Lung (tissue), 17 donors: ENCODE measurements at places on chromosomes 7 and 10.
A peak's percentile ranks its signal among the peaks of the same experiment; 100 is the strongest.

GRCh38 chr10:48523212-48523819 is 81.6 kb downstream of the ARHGAP22 start:
- H3K27me3 ChIP-seq, result no peaks in the 10 kb centered on the region
- H3K27ac ChIP-seq, result no peak overlapping the region
- H3K4me3 ChIP-seq, result no peak overlapping the region
- peaks cover 29% of the 10 kb centered on the region for H3K4me1 ChIP-seq
- H3K36me3 ChIP-seq, result no peaks in the 10 kb centered on the region

DNA sequence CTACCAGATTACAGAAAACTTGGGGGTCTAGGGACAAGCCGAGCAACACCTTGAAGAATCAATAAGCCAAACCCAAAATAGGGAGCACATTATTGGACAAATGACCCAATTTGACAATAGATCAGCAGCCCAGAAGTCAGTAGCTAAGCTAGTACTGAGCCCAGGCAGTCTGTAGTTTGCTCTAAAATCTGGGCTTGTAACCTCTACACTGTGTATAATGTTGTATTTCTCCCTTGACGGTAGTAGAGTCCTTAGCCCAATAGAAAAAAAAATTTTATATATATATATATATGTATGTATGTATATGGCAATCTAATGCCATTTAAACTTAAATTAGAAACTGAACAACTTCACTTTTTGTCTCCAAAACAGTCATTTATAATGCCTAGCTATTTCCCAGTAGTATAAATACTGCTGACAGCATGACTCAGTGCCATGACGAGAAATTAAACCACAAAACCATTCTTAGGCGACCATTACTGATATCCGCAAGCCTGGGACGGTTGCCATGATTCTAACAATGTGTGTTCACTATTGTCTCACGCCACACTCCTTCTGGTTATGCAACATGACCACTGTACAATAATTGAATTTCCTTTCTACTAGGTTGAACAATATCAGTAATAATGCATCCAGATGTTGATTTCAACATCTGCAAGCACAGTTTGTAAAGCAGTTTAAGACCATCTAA is 110.5 kb downstream of the IPMK start:
- no peak overlapping the region for H3K4me3 ChIP-seq
- H3K4me1 ChIP-seq, result no peaks in the 10 kb centered on the region
- no peak overlapping the region for H3K27ac ChIP-seq
- no peak for DNase-seq
- H3K36me3 ChIP-seq, result no peaks in the 10 kb centered on the region
- H3K27me3 ChIP-seq, result no peaks in the 10 kb centered on the region

GRCh38 chr10:12271210-12271540 is 75.2 kb downstream of the CDC123 start:
- H3K4me3 ChIP-seq, result no peak overlapping the region
- no peaks in the 10 kb centered on the region for H3K27me3 ChIP-seq
- no peaks in the 10 kb centered on the region for H3K36me3 ChIP-seq
- DNase-seq, result no peak

GRCh38 chr10:130111852-130112180 is 1.2 kb upstream of the C10orf143 start:
- H3K36me3 ChIP-seq, result no peaks in the 10 kb centered on the region
- H3K27me3 ChIP-seq, result no peaks in the 10 kb centered on the region
- peak overlapping the region; percentile 90 for H3K27ac ChIP-seq
- DNase-seq, result no peak
- peak overlapping the region; percentile 19 for H3K4me3 ChIP-seq

DNA sequence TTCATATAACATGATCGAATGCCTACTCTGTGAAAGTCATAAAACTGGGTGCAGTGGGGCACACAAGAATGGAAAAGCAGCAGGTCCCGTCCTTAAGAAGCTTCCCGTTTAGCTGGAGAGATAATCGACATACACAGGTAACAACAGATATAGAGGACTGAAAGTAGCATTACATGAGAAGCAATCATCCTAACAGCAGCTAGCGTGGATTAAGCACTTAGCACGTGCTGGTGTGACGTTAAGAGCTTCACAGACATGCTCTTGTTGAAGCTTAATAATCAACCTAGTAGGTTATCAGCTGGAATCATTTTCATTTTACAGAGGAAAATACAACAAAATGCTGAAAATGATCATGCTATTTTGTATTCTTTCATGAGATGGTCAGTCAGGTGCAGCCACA is 184.8 kb downstream of the GPAM start:
- no peaks in the 10 kb centered on the region for H3K27me3 ChIP-seq
- no peak overlapping the region for H3K27ac ChIP-seq
- no peak overlapping the region for H3K4me3 ChIP-seq

GRCh38 chr10:110723224-110723891 is 79.2 kb downstream of the RBM20 start:
- H3K36me3 ChIP-seq, result no peaks in the 10 kb centered on the region
- H3K4me3 ChIP-seq, result no peak overlapping the region
- H3K27me3 ChIP-seq, result no peaks in the 10 kb centered on the region

GRCh38 chr10:23203369-23204325 is 11.5 kb downstream of the PTF1A start:
- no peak for DNase-seq
- H3K36me3 ChIP-seq, result no peaks in the 10 kb centered on the region
- H3K27me3 ChIP-seq, result peaks cover 22% of the 10 kb centered on the region
- no peak overlapping the region for H3K4me3 ChIP-seq
- no peak overlapping the region for H3K27ac ChIP-seq

- no peaks in the 10 kb centered on the region for H3K27me3 ChIP-seq
- no peaks in the 10 kb centered on the region for H3K36me3 ChIP-seq
- H3K4me3 ChIP-seq, result no peak overlapping the region
Measured at GRCh38 chr10:116385994-116386809, 41.4 kb upstream of the PNLIPRP3 start.

GRCh38 chr7:134044682-134045081 is 82.5 kb upstream of the LRGUK start:
- H3K27ac ChIP-seq, result no peak overlapping the region
- H3K27me3 ChIP-seq, result no peaks in the 10 kb centered on the region
- H3K36me3 ChIP-seq, result no peaks in the 10 kb centered on the region
- no peaks in the 10 kb centered on the region for H3K4me1 ChIP-seq
- no peak for DNase-seq

GRCh38 chr7:149209518-149210269 is 14.3 kb downstream of the ZNF282 start:
- no peaks in the 10 kb centered on the region for H3K4me1 ChIP-seq
- H3K27me3 ChIP-seq, result no peaks in the 10 kb centered on the region

DNA sequence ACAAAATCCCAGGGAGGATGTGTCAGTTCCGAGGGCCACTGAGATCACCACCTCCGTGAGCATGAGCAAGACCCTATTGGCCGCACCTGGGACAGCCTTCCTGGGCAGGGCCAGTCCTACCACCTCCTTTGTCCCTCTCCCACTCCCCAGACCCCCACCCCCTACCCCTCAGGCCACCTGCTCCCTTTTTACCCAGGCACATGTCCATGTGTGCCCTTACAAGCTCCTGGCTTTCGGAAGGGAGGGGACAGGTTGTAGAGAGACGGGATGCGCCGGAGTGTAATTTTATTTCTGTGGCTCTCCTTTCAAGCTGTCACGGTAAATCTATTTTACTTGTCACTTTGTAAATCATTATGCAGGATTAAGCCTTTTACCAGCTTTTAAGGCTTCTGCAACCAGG is 20.9 kb downstream of the ZMIZ1 start:
- no peak overlapping the region for H3K27ac ChIP-seq
- H3K4me1 ChIP-seq, result peaks cover 18% of the 10 kb centered on the region
- H3K27me3 ChIP-seq, result no peaks in the 10 kb centered on the region
- DNase-seq, result no peak
- no peak overlapping the region for H3K4me3 ChIP-seq
- H3K36me3 ChIP-seq, result no peaks in the 10 kb centered on the region

GRCh38 chr10:15724683-15725082 is 5.0 kb upstream of the ITGA8 start:
- no peaks in the 10 kb centered on the region for H3K27me3 ChIP-seq
- H3K4me3 ChIP-seq, result no peak overlapping the region
- no peaks in the 10 kb centered on the region for H3K36me3 ChIP-seq
- no peaks in the 10 kb centered on the region for H3K4me1 ChIP-seq
- DNase-seq, result no peak

- H3K4me3 ChIP-seq, result no peak overlapping the region
- no peaks in the 10 kb centered on the region for H3K36me3 ChIP-seq
- H3K27me3 ChIP-seq, result no peaks in the 10 kb centered on the region
- DNase-seq, result no peak
- H3K27ac ChIP-seq, result no peak overlapping the region
- H3K4me1 ChIP-seq, result no peaks in the 10 kb centered on the region
Measured at GRCh38 chr10:60524541-60524940, 134.9 kb upstream of the ANK3 start.

DNA sequence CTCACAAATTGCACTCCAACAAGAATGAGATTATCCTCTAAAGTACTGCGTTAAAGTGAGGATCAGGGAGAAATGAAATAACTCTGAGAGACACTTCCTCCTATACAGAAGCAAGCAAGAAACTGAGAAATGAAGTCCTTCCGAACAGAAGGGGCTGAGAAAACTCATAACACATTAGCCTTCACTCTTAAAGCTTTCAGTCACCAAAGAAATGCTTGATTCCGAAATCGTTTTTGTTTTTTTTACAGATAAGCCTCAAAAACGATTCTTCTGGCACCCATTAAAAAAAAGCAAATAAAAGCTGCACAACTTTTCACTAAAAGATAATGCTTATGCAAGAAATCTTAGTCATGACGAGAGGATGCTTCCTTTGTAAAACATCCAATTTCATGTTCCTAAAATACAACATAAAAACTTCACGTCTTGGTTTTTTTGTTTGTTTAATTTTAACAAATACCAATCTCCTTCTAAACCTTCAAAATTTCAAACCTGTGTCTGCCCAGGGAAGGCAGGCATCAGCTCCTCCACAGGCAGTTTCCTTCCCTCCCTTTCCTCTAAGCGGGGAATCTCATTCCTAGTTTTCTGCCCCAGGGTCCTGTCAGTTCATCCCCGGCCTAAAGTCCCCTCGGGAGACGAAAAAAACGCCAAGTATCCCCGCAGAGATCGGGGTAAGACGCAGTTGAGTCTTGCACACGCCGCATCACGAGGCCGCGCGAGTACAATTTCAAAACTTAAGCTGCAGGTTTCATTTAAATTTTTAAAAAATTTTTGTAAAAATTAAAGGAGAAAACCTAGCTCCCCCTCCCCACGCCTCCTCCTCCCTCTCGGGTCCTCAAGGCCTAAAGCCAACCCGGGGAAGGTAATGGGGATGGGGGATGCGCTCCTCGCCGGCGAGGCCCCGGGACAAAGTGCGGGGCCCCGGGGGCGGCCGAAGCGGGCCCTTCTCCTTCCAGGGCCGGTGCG is 1.1 kb downstream of the BAZ1B start:
- peak overlapping the region; percentile 96 for H3K27ac ChIP-seq
- peak overlapping the region; percentile 93 for H3K4me3 ChIP-seq
- peaks cover 12% of the 10 kb centered on the region for H3K36me3 ChIP-seq
- DNase-seq, result no peak

GRCh38 chr7:32170838-32171237 is 100.6 kb upstream of the PDE1C start:
- no peak overlapping the region for H3K27ac ChIP-seq
- no peaks in the 10 kb centered on the region for H3K27me3 ChIP-seq
- H3K4me1 ChIP-seq, result no peaks in the 10 kb centered on the region
- no peak overlapping the region for H3K4me3 ChIP-seq
- H3K36me3 ChIP-seq, result no peaks in the 10 kb centered on the region

- H3K36me3 ChIP-seq, result peaks cover 9% of the 10 kb centered on the region
- no peak for DNase-seq
- no peak overlapping the region for H3K27ac ChIP-seq
- H3K27me3 ChIP-seq, result no peaks in the 10 kb centered on the region
- H3K4me3 ChIP-seq, result no peak overlapping the region
Measured at GRCh38 chr7:151342811-151343210, 1.2 kb downstream of the NUB1 start.

- no peak overlapping the region for H3K4me3 ChIP-seq
- H3K4me1 ChIP-seq, result no peaks in the 10 kb centered on the region
- no peak overlapping the region for H3K27ac ChIP-seq
- no peaks in the 10 kb centered on the region for H3K27me3 ChIP-seq
- H3K36me3 ChIP-seq, result no peaks in the 10 kb centered on the region
Measured at GRCh38 chr7:9657257-9657656, 1223.8 kb downstream of the NXPH1 start.

DNA sequence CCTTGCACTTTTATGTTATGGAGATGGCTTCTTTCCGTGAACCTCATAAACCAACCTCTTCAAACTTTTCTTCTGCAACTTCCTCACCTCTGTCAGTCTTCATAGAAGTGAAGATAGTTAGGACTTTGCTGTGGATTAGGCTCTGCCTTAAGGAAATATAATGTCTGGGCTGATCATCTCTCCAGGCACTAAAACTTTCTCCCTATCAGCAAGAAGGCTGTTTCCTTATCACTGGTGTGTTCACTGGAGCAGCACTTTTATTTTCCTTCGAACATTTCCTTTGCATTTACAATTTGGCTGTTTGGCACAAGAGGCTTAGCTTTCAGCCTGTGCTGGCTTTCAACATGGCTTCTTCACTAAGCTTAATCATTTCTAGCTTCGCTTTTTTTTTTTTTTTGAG is 52.8 kb downstream of the ESYT2 start:
- no peak for DNase-seq
- H3K4me3 ChIP-seq, result no peak overlapping the region
- H3K4me1 ChIP-seq, result peaks cover 5% of the 10 kb centered on the region
- no peak overlapping the region for H3K27ac ChIP-seq
- no peaks in the 10 kb centered on the region for H3K27me3 ChIP-seq
- peaks cover 9% of the 10 kb centered on the region for H3K36me3 ChIP-seq

- H3K27ac ChIP-seq, result no peak overlapping the region
- no peaks in the 10 kb centered on the region for H3K36me3 ChIP-seq
- no peak overlapping the region for H3K4me3 ChIP-seq
- peaks cover 14% of the 10 kb centered on the region for H3K4me1 ChIP-seq
Measured at GRCh38 chr10:72306215-72306760, 32.6 kb downstream of the DDIT4 start.

- no peak overlapping the region for H3K4me3 ChIP-seq
- H3K27me3 ChIP-seq, result no peaks in the 10 kb centered on the region
- no peak for DNase-seq
- H3K36me3 ChIP-seq, result no peaks in the 10 kb centered on the region
Measured at GRCh38 chr7:38411404-38411803, 138.0 kb upstream of the TARP start.

- H3K27ac ChIP-seq, result no peak overlapping the region
- H3K4me1 ChIP-seq, result no peaks in the 10 kb centered on the region
Measured at GRCh38 chr10:88689366-88689765, 16.7 kb upstream of the LIPK start.

DNA sequence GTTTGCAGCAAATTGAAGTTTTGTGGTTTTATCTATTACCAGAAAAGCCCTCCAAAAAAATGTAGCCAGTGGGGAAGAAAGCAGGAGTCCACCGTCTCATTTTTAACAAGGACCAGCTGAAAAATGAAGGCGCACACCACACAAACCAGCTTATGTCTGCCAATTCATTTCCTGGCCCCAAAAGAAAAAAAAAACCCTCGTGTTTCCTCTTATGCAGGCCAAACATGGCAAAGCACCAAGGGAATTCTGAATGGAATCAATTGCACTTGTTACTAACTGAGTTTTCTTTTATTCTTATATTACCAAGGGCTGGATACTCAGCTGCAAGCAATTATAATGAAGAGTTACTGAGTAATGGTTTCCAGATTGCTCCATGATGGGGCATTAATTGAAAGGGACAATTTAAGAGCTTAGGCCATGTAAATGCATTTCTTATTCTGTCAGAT is 428.3 kb upstream of the NPVF start:
- H3K27me3 ChIP-seq, result no peaks in the 10 kb centered on the region
- no peak overlapping the region for H3K4me3 ChIP-seq
- H3K36me3 ChIP-seq, result no peaks in the 10 kb centered on the region
- peak; percentile 97 for DNase-seq
